ENCODE measurements at places on chromosomes 4 and X.

GRCh38 chr4:163330916-163331628 is 1.3 kb downstream of the NPY1R start:
- no peak for DNase-seq

DNA sequence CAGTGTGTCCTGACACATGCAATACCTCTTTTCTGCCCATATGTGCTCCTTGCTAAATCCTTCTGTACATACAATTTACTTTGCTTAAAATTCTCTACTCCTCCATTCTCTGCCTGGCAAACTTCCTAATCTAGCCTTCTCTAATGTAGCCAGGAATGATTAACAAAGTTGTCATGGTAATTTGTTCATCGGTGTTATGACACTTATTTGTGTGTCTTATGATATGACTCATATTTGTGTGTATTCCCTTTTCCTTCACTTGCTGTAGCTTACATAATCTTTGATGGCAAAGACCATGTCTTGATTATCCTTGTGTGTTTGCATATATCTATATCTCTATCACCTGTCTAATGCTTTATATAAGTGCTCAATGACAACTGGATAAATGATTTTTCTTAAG is 133.3 kb downstream of the COL25A1 start:
- no peak for DNase-seq

DNA sequence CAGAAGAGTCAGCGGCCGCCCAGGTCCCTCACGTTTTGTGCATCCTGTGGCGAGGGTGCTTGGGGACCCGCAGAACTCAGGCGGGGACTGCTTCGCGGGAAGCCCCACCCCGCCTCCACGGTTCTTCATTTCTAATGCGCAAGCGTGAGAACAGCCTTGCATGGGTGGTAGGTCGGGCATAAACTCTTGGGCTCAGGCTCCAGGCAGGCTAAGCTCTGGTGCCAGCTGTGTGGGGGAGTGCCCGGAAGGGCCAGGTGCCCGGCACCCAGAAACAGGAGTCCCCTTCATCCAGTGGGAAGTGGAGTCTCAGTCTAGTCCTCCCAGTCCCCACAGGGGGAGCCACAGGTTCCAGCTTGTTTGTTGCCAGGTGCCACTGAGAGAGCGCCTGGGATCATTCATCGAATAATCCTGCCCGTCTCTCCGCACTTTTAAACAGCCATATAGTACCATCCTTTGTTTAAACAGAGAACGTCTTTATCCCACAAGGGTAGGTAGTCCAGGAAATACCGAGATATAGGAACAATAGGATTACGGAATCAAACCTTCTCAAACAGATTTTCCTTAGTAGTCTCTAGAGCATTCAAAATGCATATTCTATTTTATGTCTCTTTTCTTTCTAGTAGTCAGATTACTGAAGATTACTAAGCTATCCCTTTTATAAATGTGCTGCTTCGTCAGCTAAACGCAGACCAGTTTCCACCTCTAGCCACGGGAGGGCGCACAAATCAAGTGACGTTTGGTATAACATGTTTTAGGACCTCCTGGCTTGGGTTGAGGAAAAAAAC is 12.7 kb upstream of the RBBP7 start:
- peak; percentile 20 for DNase-seq

GRCh38 chr4:10623241-10623640 is 61.3 kb downstream of the CLNK start:
- DNase-seq = no peak

DNA sequence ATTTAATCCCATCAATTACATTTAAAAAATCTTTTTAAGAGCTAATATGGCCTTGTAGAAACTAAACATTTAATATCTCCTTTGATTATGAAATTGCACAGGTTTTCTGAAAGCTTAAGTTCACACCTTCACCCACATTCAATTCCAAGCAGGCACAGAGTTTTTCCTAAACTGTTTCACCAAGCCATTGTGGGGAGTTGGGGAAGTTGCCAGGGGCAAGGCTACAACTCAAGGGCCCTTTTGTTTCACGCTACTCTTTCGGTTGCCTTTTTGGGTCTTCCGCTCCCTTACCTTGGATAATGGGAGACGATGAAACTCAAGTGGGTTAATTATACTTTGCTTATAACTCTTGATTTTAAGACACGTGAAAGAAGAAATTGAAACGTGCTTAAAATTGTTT is 33.3 kb downstream of the APBB2 start:
- DNase-seq = no peak

DNA sequence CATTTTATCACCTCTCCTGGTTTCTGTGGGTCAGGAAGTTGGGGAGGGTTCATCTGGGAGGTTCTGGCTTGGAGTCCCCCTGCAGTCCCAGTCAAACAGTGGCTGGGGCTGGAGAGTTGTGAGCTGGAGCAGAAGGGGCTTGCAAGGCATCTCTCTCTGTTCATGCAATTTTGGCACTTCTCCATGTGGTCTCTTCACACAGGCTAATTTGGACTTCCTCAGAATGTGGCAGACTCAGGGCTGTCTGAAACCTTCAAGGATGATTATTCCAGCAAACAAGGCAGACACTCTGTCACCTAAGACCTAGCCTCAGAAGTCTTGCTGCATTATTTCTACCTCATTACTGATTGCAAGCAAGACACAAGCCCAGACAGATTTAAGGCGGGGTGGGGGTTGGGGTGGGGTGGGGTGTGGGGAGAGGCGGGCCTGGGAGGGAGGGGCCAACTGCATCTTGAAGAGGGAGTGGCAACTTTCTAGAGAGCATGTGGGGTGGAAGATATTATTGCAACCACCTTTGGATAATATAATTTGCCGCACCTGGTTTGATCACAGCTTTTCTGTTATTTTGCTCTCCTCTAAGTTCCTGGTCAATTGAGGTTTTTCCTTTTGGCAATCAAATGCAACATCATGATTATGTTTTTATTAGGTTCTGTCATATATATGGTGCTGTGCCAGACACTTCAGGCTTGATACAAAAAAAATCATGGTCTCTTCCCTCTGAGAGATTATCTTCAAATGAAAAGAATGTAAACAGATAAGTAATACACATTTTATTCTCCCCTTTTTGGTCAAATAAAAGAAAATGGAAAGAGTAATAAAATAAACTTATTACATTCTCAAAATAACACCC is 799.5 kb downstream of the RPA4 start:
- no peak for DNase-seq

GRCh38 chr4:137343221-137343620 is 189.1 kb downstream of the PCDH18 start:
- no peak for DNase-seq
